ENCODE measurements at places on chromosomes 2 and 18.

GRCh38 chr2:132607426-132608090 is 62.4 kb downstream of the LYPD1 start:
- DNase-seq, result no peak

DNA sequence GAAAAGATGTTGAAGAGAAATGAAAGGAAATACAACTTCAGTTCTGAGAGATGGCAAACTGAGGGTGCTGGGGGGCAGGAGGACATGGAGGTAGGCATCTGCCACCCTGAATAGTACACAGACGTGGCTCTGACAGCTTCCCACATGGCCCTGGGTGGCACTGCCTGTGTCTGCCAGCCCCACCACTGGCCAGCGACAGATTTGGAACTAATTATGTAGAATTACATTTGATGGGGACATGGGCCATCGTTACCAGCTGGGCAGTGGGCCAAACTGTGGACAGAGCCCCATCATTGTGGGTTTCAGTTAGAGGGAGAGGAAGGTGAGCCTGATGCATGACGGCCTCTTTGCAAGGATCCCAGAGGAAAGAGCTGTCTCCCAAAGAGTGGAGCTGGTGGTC is 216.0 kb upstream of the HAAO start:
- DNase-seq, result no peak

DNA sequence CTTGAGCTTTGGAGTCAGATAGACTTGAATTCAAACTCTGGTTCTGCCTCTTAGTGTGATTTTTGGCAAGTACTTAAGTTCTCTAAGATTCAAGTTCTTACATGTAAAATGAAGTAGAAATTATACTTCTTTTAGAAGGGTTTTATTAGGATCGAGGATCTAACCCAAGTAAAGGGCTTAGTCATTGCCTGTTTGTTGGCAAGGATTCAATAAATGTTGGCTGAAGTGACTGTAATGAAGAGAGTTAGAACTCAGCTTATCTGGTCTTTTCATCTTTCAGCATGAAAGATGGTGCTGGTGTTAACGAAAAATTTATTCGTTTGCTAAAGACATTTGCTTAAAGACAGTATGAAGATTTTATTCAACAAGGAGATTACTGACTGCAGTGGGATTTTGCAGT is 315.9 kb upstream of the THUMPD2 start:
- no peak for DNase-seq

DNA sequence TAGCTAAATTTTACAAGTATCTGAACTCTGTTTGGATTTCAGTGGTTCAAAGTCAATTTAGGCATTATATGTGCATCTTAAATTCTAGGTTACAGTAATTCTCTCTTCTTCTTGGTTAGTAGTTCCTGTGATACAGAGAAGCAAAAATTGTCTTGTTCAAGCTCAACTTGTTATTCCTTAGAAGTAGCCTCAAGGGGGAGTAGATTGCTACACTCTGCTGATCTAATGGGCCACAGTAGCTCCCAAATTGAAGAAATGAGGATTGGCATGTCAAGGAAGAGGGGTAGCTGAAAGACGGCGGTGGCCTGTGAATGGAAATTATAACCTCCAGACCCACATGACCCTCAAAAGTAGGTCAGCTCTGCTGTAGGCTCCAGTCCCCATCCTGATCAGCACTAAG is 334.7 kb downstream of the HRH4 start:
- DNase-seq, result no peak

DNA sequence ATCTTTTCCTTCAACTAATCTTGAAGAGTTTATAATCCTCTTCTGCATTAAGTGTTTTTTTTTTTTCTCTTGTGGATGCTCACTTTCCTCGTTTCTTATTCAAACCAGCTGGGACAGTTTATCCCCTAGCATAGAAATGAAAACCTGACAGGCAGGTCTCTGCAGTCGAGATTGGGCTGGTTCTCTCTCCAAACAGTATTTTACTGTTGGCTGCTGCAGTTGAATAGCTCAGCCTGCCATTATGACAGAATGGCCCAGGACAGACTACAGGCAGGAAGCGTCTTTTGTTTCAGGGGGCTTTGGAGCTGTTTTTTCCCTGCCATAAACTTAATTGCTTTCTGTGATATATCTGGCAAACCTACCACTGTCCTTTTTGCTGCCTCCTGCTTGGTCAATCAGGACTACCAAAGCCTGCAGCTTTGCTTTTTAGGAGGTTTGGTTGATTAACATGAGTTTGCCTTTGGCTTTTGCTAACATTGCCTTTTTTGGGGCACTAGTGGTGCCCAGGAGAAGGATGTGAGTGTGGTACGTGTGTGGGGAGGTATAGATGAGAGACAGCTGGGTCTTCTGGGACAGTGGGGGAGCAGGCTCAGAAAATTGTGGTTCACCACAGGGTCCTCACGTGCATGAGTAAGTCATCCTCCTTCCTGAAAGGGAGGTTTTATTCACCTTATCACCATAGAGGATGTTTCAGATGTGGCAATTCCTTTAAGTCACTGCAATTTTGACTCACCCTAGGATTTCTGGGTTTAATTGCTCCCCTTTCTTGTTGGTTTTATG is 128.7 kb downstream of the LYPD6B start:
- DNase-seq, result peak; percentile 65

DNA sequence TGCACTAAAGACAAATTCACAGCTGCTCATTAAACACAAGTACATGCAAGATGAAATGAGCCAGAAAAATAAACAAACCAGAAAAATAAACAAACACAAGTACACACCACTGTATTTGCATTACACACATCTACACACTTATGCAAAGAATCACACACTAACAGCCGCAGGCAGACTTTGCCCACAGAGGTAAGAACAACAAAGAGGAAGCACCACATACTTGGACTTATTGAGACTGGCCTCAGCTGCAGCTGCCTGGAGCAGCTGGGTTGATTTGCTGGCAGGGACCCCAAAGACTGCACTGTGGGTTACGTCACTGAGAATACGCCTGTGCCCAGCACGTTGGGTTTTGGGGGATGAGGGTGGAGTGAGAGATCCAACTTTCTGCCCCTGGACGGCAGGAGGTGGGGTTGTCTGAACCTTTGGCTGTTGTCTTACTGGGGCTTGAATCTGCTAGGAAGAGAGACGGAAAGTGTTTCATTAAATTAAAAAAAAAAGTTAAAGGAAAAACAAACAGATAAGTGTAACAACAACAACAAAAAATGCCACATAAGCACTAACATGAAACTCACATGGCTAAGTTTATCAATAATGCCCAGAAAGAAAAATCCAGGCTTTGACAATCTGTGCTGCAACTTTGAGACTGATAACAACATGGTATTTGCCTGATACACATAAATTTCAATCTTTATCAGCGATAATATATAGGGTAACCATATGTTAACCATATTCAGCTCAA is 71.9 kb upstream of the NFU1 start:
- DNase-seq, result no peak

- DNase-seq, result no peak
Observed at GRCh38 chr2:42903821-42904575, 111.6 kb upstream of the HAAO start.

GRCh38 chr18:6001867-6002266 is 106.5 kb upstream of the TMEM200C start:
- no peak for DNase-seq

- no peak for DNase-seq
Observed at GRCh38 chr2:207791579-207792243, 22.0 kb upstream of the FZD5 start.

GRCh38 chr2:27261926-27262298 is 935 bp downstream of the SLC30A3 start:
- DNase-seq, result no peak

DNA sequence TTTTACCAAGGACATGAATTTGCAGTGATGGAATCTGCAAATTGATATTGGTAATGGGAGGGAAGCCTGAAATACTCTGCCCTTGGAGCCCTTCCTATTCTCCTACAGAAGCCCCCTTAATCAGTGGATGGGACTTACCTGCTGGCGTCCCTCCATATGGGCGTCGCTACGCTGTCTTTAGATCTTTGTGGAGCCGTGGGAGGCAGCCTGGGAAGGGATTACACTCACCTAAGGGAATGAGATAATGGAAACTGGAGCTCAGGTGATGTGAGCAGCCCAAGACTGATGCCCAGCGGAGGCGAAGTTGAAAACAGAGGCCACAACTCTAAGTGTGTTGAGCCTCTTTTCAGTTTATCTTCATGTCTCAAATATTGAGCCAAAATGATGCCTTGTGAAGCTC is 306.6 kb downstream of the MYCN start:
- DNase-seq, result no peak

- DNase-seq, result no peak
Observed at GRCh38 chr2:18404708-18405107, 155.7 kb downstream of the RDH14 start.

GRCh38 chr18:32440518-32440917 is 30.2 kb downstream of the GAREM1 start:
- DNase-seq, result no peak

- DNase-seq, result no peak
Observed at GRCh38 chr2:172843266-172843582, 107.6 kb downstream of the RAPGEF4 start.

GRCh38 chr2:207478572-207478971 is 51.2 kb upstream of the CREB1 start:
- no peak for DNase-seq

- no peak for DNase-seq
Observed at GRCh38 chr2:18531194-18531593, 29.3 kb downstream of the RDH14 start.

DNA sequence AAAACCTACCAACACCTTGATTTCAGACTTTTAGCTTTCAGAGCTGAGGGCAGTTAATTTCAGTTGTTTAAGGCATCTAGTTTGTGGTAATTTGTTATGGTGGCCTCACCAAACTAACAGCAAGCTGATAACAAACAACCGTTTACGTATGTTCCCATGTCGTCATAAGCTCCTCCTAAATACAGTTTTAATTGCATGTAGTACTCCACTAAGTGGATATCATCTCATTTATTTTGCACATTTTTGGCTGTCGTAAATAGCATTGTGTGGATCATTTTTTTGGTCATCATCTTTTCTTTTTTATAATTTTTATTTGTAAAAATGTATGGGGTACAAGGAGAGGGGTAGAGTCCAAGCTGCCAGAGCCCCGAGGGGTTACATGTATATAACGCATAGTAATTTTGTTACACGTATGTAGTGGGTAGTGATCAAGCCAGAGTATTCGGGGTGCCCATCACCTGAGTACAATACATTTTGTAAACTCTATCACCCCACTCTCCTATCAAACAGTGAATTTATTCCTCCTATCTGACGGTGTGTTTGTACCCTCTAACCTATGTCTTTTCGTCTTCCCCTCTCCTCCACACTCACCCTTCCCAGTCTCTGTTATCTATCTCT is 89.2 kb upstream of the MYCN start:
- DNase-seq, result no peak

DNA sequence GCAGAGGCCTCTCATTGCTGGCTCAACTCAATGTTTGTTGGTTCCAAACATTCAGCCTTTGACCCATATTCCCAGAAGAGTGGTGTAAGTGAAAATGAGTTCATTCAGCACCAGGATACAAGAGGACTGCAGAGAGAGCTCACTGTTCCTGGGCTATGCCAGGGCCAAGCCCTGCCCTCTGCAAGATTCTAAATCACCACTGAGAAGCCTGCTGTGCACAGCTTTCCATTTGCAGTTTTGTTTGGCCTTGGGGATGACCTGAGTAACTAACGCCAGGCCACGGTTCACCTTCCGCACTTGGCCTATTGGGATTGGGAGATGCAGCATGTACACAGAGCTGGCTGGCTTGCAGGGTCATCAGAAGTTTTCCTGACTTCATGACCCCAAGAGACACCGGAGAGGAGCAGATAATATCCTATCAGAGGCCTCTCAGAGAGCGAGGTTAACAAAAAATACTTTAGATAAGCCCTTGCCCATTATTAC is 12.6 kb downstream of the GKN1 start:
- DNase-seq, result no peak

GRCh38 chr2:232338759-232339106 is 39.8 kb upstream of the ALPP start:
- no peak for DNase-seq

- no peak for DNase-seq
Observed at GRCh38 chr2:72211777-72212485, 64.3 kb upstream of the CYP26B1 start.

DNA sequence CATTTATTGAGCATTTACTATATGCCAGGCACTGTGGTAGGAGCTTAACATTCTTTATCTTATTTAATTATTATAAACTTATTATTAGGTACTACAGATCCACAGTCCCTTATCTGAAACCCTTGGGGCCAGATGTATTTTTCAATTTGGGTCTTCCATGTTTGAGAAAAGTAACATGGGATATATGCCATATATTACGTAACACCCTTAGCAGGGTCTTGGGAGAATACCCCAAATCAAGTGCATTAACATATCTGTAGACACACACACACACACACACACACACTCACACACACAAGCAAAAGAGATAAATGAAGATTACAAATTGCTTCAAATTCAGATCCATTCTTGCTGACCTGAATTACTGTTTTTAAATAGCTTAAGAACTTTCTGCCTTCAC is 13.7 kb downstream of the NTSR2 start:
- DNase-seq, result no peak

- DNase-seq, result no peak
Observed at GRCh38 chr2:72954376-72955227, 37.3 kb downstream of the EMX1 start.

- no peak for DNase-seq
Observed at GRCh38 chr2:65159906-65160305, 30.0 kb upstream of the RAB1A start.

DNA sequence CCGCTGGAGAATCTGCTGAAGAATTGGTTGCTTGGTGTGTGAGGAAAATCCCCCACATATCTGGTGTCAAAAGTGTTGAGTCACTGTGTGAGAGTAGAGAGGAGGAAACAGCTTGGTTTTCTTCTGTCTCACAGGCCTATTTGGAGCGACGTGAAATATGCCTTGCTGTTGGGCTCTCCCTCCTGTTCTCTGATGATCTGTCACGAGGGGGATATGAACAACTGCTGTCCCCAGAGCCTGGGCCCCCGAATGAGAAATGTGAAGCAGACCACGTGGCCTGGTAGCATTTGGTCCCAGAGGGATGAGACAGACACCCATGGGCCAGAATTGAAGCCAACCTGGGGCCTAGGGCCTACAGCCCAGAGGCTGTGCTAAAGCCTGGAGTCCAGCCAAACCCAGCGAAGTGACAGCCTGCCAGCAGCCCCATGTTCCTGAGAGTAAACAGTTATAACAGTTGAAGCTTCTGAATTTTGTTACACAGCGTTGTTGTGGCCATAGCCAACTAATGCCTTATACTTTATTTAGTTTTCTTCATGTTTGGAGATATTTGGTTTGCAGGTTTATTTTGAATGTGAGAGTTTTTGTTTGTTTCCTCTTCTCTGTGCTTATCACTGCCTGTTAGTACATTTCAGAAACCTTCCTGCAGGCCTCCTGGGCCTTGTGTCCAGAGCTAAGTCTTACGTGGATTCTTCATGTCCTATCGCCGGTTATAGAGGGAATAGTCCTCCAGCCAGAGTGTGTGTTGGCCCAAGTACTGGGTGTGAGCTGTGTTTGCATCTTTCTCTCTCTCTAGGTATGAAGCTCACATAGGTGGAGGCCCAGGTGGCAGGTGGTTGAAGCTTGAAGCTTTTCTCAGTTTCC is 18.7 kb upstream of the COLEC12 start:
- DNase-seq, result no peak

DNA sequence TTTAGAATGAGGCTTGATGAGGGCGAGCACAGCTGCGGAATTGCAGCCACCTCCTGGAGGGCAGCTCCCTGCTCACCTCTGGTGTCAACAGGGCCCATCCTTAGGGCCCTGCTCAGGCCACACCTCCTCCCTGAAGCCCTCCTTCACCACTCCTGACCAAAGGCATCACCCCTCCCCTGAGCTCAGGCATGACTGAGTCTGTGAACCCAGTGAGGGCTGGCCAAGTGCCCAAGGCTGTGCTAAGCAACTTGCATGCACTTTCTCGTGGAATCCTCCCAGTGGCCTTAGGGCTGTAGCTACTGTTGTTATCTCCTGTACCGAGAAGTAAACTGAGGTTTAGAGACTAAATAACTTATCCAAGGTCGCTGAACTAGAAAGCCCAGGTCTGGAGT is 101.7 kb downstream of the KLHL29 start:
- DNase-seq, result no peak
